ENCODE measurements at places on chromosomes 6 and 20.
A peak's percentile ranks its signal among the peaks of the same experiment; 100 is the strongest.

DNA sequence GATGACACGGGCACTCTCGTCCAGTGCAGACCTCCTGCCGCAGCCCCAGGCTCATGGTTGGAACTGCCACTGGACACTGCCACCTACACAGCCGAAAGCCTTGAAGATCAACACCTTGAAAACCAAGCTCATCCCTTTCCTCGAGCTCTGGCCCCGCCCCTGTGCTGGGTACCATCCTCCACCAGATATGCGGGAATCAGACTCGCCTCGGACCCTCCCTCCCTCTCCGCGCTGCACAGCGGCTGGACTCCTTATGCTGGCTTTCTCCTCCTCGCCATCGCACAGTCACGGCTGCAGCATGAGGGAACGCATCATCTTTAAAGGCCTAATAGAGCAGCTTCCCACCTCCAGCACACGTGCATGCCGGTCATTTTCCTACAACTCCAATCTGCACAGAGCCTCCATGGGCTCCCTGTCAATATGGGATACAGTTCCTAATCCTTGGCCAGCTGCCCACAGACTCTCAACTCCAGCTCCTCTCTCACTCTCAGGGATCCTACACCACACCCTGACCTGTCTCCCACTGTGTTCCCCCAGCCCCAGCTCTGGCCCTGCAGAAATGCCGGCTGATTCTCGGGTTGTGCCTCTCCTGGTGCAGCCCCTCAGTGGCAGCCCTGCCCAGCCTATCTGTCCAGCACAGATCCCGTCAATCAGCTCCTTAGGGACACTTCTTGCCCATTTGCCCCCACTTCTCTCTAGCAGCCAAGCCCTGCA, 23.2 kb downstream of the TXNDC5 start:
- DNase-seq: no peak

DNA sequence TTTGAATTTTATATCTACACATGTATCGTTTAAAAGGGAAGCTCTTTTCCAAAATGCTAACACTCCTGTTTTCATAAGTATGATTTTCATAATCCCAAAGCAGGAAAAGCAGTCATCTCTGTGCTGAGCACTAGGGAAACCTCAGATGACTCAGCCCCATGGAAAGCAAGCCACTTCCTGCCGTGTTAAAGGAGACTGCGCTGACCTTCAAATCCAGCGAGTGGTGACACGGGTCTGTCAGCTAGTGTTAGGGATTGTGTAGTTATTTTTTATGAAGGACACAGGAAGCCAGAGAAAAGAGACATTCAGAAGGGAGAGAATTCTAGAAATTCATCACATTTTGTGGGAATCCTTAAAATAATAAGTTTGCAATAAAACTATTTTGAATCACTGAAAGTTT, 57.0 kb upstream of the CD93 start:
- DNase-seq: peak; percentile 41

DNA sequence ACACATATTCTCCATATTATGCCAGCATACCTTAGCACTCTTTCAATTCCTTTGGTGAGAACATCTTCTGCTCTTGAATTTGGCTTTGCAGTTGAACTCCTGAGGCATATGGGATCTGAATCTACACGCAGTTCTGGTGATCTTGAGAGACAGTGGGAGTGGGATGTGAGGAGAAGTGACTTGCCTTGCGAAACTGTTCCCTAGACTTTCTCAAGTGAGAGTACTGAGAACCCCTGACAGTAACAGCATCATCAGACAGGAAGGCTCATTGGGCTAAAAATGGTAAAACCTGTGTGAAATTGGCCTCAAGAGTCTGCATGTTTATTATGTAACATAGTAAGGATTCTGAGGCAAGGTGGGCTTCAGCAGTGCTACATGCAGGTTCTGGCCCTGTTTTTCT, 49.1 kb upstream of the CEP85L start:
- DNase-seq: no peak

DNA sequence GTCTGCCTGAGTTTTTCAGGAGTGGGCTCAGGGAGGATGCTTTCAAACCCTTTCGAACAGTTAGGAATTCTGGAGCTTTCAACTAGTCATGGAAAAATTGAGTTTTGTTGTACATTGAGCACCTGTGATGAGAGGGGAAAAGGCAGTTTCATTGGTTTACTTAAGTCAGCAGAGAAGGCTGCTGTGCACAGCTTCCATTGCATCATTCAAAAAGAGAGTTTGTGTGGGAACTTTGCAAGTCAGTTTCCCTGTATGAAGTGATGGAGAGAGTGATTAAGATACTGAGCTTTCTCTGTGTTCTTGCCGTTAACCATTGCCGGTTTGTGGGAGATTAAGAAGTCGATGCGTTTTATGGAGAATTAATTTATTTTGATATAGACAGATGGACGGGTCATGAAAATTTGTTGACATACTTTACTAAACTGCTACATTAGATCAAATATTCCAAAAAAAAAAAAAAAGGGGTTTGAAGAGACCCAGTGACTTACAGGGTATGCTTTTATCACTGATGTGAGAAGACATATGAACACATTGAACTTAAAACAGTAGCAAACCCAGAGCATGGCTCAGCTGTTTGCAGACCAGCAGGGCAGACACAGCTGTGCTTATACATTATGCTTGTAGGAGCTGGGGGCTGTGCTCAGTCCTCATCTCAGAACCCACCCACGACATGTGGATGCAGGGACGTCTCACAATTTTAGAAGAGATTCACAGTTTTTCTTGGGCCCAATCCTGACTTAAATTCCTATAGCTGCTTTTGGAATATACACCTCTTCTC, 234.1 kb downstream of the SOX4 start:
- DNase-seq: no peak

- peak; percentile 14 for DNase-seq
Observed at GRCh38 chr6:80165143-80165542, 58.7 kb downstream of the BCKDHB start.

- DNase-seq: no peak
Observed at GRCh38 chr6:116060572-116061283, at the start of gene FRK. FRK (minus strand) TSS chr6:116060891; CDS start chr6:116060311, 580 bp downstream.

- no peak for DNase-seq
Observed at GRCh38 chr20:58399926-58400325, 10.9 kb downstream of the VAPB start.

DNA sequence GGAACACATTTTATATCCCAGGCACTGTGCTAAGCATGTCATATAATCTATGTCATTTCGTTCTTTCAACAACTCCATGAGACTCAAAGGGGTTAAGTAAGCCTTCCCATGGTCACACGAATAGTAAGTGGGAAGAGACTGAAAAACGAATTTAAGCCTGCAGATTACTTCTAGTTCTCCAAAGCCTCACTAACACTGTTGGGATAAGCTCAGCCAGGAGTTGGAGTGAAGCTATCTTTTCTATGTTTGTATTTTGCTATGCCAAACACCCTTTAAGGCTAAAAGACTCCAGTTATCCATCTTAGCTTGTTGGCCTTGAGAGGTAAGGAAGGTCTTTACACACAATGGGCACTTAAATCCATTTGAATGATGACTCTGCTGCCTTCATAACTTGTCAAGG, 148.1 kb upstream of the UST start:
- DNase-seq: no peak

DNA sequence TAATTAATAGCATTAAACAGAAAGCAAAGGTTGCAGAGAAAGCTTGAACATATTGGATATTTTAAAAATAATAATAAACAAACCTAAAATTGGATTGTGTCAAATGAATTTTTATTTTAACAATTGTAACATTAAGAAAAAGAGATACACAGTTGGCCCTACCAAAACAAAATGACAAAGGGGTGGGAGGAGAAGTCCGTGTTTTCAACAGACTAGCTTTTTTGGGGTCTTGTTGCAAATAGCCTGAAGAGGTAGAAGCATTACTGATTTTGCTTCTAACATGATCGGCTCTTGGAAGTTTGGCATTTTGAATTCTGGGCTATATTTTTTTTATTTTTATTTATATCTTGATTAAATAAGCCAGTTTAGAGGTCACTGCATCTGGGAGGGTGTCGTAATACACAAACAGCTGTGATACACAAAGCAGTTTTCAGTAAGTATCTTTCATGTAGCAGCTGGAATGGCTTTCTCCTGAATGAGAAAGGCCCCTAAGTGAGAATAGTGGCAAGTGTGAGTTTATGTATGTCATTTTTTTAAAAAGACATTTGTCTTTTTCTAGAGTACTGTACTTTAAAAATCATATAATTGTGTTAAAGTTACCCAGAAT, 85.5 kb upstream of the ZNF217 start:
- DNase-seq: no peak

DNA sequence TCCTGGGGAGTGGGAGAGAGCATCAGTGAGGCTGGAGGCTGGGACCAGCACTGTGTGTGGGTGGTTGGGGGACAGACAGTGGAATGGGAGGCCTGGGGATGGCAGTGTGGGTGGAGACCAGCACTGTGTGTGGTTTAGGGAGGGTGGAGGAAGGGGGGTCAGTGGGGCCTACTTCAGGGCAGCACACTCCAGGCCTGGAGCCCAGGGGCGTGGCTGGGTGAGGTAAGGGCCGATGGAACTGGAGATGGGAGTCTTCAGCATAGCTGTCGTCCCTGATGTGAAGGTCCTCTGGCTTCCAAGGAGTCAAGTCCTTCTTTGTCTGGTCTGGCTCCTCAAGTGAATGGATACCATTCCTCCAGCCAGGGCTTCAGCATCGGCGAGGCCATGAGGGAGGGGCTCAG, 18.6 kb downstream of the KCNK17 start:
- DNase-seq: no peak

GRCh38 chr6:38209371-38210260, 390.1 kb downstream of the ZFAND3 start:
- DNase-seq: no peak

- no peak for DNase-seq
Observed at GRCh38 chr6:146543940-146544615, 445 bp downstream of the RAB32 start.

- no peak for DNase-seq
Observed at GRCh38 chr20:30486103-30486478, 771.4 kb upstream of the DEFB115 start.

DNA sequence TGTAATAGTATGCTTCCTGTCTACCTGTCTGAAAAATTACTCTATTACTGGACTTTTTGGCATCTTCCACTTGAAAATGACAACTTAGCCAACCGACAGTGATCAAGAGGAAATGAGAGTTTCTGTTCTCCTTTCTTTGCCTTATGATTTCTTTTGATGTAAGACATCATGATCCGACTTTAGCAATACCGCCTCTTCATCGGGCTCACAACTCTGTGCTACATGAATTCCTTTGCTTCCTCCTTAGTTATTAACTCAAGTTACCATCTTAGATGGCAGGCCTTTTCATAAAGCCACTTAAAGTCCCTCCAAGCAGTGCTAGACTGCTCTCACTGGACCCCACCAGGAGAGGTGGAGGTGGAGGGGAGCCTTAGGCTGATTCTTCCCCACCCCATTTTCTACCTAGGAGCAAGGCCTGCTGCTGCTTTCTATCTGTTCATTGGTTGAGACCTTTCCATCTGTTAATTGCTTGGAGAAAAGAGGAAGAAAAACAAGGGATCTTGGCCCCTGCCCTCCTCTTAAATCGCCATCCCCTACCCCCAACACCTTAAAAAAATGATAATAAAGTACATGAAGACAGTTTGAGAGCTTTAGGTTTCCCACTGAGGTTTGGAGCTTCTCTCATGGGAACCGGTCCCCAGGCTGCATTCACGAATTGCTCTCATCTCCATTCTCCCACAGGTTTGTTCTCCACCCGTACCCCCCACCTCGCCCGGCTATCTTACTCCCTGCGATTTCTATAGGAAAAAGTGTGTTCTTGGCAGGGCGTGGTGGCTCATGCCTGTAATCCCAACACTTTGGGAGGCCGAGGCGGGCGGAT, 21.6 kb upstream of the MCM3 start:
- DNase-seq: no peak

DNA sequence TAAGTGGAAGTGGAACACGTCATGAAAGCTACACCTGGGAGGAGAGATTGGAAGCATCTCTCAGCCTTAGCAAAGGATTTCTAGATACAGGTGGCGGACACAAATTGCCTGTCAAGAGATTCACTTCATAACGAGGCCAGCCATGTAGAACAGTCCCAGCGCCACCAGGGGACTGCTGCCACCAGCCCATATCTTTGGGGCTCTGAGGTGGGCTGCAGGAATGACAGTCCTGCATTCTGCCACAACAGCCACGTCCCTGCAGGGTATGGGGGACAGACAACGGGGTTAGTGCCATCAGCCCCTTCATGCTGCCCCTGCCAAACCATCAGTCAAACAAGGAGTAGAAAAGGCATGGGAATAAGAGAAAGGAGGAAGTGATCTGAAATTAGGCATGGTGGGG, 81.2 kb upstream of the SASH1 start:
- DNase-seq: no peak

DNA sequence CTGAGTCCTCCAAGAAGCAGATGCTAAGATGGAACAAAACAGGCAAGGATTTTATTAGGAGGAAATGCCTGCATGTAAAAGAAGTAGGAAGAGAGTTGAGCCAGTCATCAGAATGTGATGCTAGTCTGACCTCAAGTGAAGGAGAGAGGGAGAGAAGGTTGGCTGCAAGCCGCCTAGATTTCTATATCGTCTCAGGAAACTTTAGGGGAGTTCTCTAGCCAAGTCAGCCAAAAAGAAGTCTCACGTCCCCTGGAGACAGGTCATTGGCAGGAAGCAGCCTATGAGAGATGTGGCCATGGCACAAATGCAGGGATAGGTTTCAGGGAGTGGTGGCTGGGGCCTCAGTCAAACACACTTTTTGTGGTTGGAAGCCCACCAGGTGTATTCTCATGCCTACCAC, 378.0 kb downstream of the CD109 start:
- DNase-seq: no peak

DNA sequence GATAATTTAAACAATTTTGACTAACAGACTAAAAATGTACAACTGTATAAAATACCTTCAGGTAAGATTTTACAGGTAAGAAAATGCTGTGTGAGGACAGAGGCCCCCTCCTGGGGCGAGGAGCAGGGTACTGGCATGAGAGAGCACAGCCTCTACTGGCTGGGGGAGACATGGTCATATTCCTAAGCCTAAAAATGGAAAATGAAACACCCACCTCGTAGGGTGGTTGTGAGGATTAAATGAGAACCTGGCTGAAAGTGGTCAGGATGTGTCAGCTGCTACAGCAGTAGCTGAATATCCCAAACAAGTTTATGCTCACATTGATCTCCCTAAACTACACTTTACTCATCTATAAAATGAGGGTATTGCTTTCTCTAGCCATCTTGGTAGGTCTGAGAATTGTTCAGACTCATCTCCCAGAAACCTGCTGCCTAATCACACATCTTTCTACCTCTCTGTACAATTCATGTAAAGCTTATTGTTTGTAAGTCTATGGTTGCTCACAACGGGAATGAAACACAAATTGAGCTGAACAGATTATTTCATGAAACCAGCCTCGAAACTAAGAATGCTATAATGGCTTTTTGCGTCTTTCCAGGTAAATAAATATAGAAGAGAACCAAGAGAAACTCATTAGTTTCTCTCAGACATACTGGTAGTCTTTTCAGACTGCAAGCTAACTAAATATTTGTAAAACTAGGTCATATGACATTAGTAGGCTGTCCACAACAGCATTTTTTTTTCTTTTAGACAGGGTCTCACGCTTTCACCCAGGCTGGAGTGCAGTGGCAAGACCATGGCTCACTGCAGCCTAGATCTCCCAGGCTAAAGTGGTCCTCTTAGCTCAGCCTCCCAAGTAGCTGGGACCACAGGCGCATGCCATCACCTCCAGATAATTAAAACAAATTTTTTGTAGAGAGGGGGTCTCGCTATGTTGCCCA, 69.6 kb downstream of the POPDC3 start:
- no peak for DNase-seq
